ENCODE measurements at places on chromosomes 3 and 15.

- ATAC-seq = peak; percentile 37
Measured at GRCh38 chr15:40333922-40334492, 6.7 kb downstream of the CCDC9B start.

- ATAC-seq = no peak
Measured at GRCh38 chr15:88835646-88836045, 32.4 kb downstream of the ACAN start.

- peak; percentile 43 for ATAC-seq
Measured at GRCh38 chr15:74901612-74902063, 5.0 kb downstream of the FAM219B start.

- ATAC-seq = no peak
Measured at GRCh38 chr15:25724899-25725298, 138.2 kb downstream of the ATP10A start.

- no peak for ATAC-seq
Measured at GRCh38 chr15:42285034-42285433, 11.8 kb upstream of the TMEM87A start.

DNA sequence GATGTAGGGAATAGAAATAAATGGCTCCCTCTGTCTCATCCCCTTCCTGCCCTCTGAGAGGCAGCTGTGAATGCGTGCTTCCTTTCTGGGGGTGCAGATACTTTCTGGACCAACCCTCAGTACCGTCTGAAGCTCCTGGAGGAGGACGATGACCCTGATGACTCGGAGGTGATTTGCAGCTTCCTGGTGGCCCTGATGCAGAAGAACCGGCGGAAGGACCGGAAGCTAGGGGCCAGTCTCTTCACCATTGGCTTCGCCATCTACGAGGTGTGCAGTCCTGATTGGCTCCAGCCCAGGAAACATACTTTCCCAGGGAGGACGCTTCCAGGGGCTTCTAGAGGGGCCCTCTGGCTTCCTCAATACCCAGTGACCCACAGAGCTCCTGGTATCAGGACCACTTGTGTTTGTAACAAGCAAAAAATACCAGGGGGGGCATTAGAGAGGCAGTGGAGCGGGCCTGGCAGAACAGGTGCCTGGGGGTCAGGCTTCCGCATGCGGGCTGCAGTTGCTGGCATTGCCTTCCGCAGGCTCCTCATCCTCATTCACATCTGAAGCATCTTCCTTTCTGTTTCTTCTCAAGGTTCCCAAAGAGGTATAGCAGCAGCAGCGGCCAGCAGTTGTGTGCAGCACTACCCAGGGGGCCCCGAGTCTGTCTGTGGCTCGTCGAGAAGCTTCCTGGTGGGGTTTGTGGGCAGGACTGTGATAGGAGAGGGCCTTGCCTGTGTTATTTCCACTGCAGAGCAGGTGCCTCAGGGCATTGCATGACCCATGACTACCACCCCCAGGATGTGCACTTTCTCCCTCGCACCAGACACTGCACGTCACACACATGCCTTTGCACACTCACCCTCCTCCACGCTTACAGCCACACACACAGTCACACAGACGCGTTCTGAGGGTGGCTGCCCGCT is 42.5 kb downstream of the CAPN3 start:
- peak; percentile 74 for ATAC-seq
